ENCODE measurements at places on chromosomes 3 and 15. TPM values are rescaled to one million over a fixed set of nuclear protein-coding genes. Genes with fewer than 3 reads are reported as not detected.

SLITRK3 gene
- not detected for polyA plus RNA-seq

P3H2 gene
- not detected for polyA plus RNA-seq

THSD4 gene
- polyA plus RNA-seq, result not detected

FOXP1 gene
- 133 TPM for polyA plus RNA-seq

CCDC39 gene
- polyA plus RNA-seq, result not detected

EPHB1 gene
- polyA plus RNA-seq, result 0.06 TPM

A4GNT gene
- not detected for polyA plus RNA-seq

PXYLP1 gene
- polyA plus RNA-seq, result 1.4 TPM

SAMMSON gene
- polyA plus RNA-seq, result not detected

CPOX gene
- 6.8 TPM for polyA plus RNA-seq

PPP2R3A gene
- 0.09 TPM for polyA plus RNA-seq

ITIH1 gene
- 2.0 TPM for polyA plus RNA-seq

VGLL3 gene
- polyA plus RNA-seq, result not detected

ADAMTS17 gene
- 0.10 TPM for polyA plus RNA-seq

SLC9C1 gene
- 0.07 TPM for polyA plus RNA-seq

DPPA2 gene
- polyA plus RNA-seq, result 0.12 TPM

NRG4 gene
- not detected for polyA plus RNA-seq

GMNC gene
- not detected for polyA plus RNA-seq

Measured in B cell (primary cell).